ENCODE measurements at places on chromosomes 12 and 14. TPM values are rescaled to one million over a fixed set of nuclear protein-coding genes. Genes with fewer than 3 reads are reported as not detected.

Gene ZDHHC22
- not detected for total RNA-seq

DNA sequence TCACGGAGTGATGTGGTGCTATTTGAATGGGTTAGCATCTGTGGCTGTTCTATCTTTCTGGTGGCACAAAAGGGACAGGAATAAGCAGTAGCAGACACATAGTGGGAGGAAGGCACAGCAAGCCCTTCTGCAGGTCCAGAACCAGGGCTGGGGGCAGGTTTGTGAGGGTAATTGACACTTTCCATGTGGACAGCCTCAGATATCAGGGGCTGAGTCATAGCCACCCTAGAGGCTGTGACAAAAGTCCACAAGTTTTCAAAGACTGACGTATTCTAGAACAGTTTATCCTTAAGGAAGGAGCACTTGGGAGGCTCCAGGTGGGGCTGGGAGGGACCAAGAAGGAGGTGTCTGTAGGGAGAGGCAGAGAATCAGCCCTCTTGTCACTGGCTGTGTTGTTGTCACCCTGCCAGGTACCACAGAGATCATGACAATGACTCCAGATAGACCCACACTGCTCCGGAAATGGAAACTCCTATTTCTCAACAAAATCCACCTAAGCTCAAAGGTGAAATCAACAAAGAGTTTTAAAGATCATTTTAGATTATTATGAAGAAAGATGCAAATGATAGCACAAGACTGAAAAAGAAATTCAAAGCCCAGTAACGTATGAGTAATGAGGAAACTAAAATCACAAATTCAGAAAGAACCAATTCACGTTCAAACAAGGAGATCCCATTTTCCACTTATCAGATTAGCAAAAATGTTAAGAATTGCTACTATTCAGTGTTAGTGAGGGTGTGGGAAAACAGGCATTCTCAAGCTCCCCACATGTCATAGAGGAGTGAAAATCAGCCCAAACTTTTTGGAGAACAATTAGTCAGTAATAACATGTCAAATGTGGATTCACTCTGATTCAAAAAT lies 48.3 kb downstream of the NFKBIA start:
- H3K4me1 ChIP-seq: no peaks in the 10 kb centered on the region
- H3K4me3 ChIP-seq: no peak overlapping the region
- no peaks in the 10 kb centered on the region for H3K36me3 ChIP-seq
- H3K27me3 ChIP-seq: no peaks in the 10 kb centered on the region
- H3K27ac ChIP-seq: peak overlapping the region; percentile 23

- H3K27me3 ChIP-seq: no peaks in the 10 kb centered on the region
- H3K27ac ChIP-seq: no peak overlapping the region
- no peak for DNase-seq
- no peak overlapping the region for H3K4me3 ChIP-seq
- H3K4me1 ChIP-seq: no peaks in the 10 kb centered on the region
These were observed 13.7 kb downstream of the TCTN1 start for GRCh38 chr12:110627500-110628195.

Gene IFI27L2
- 42.7 TPM for total RNA-seq

GRCh38 chr12:92539976-92540781 lies 162.6 kb upstream of the PLEKHG7 start:
- DNase-seq: no peak
- no peaks in the 10 kb centered on the region for H3K27me3 ChIP-seq
- H3K4me1 ChIP-seq: peaks cover 17% of the 10 kb centered on the region
- no peak overlapping the region for H3K27ac ChIP-seq
- H3K36me3 ChIP-seq: no peaks in the 10 kb centered on the region

Data from thoracic aorta (tissue), 2 donors.